Activated CD4-positive, alpha-beta T cell treated with anti-CD3 and anti-CD28 coated beads for 36 hours (primary cell): ENCODE measurements at places on chromosomes 2 and 18. TPM values are rescaled to one million over a fixed set of nuclear protein-coding genes. Genes with fewer than 3 reads are reported as not detected.

GRCh38 chr18:11760498-11761167, 71.6 kb downstream of the GNAL start:
- H3K36me3 ChIP-seq: no peaks in the 10 kb centered on the region
- peaks cover 8% of the 10 kb centered on the region for H3K27me3 ChIP-seq
- H3K27ac ChIP-seq: no peak overlapping the region
- no peak overlapping the region for H3K4me3 ChIP-seq
- no peak for DNase-seq

DNA sequence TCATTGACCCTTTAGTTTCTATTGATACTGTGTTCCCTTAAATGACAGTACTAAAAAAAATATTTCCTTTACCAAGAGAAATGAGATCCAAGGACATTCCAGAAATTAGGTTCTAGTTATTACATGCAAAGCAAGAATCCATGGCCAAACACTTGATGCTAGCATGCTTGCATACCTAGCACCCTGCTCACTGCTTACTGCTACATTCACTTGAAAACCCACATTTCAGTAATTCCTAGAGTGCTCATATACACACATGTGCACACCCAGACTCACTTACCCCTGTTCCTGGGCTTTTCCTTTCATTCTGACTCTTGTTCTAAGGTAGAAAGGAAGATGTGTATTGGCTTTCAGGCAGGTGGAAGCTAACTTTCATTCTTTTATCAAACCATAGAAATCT, 395.9 kb downstream of the THSD7B start:
- H3K36me3 ChIP-seq: no peaks in the 10 kb centered on the region
- no peak overlapping the region for H3K4me3 ChIP-seq
- no peak for DNase-seq
- no peak overlapping the region for H3K27ac ChIP-seq
- H3K27me3 ChIP-seq: no peaks in the 10 kb centered on the region

DNA sequence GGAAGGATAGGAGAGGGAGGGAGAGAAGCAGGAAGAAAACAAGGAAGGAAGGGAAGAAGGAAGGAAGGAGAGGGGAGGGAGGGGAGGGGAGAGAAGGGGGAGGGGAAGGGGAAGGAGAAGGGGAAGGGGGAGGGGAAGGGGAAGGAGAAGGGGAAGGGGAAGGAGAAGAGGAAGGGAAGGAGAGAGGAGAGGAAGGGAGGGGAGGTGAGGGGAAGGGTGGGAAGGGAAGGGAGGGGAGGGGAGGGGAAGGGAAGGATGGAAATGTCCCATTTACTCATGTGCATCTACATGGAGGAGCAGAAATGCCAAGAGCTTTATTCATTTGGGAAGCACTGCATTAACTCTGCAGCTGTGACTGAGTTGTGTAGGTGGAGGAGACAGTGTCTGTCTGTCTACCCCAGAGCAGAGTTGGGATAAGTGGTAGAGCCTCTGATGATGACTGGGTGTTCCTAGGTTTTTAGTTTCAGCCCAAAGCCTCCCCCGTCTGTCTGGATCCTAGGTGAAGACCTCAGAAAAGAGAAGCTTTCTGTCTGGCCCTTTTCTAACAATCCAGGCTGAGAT, 131.3 kb downstream of the COL6A3 start:
- H3K27ac ChIP-seq: no peak overlapping the region
- peaks cover 20% of the 10 kb centered on the region for H3K27me3 ChIP-seq
- no peaks in the 10 kb centered on the region for H3K36me3 ChIP-seq
- no peak for DNase-seq
- no peaks in the 10 kb centered on the region for H3K4me1 ChIP-seq

ADCYAP1 gene
- total RNA-seq: not detected

DNA sequence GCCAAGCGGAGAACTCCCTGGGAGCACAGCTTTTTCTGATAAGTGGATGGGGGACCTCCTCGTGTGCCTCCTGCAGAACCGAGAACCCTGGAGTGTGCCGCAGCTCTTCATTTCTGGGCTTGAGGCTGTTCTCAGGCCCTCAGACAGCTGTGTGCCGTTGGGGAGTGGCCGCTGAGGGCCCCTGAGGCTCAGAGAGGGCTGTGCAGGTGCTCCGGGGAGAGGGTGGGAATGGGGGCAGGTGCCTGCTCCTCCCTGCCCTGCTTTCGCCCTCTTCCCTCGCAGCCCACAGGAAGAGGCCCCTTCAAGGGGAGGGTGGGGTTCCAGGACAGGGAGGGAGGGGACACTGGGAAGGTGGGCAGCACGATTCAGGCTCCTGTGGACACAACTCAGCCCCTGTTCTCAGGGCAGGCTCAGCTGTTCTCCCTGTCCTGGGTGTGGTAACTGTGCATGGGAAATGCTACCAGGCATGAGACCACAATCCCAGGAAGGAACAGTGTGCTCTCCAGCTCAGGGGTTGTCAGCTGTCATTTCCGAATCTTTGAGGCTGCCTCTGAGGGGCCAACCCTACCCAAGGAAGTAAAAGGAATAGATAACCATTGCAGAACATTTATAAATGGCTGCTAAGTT, 11.3 kb downstream of the LCT start:
- H3K36me3 ChIP-seq: peaks cover 26% of the 10 kb centered on the region
- no peak for DNase-seq
- no peaks in the 10 kb centered on the region for H3K27me3 ChIP-seq
- H3K4me3 ChIP-seq: no peak overlapping the region

DNA sequence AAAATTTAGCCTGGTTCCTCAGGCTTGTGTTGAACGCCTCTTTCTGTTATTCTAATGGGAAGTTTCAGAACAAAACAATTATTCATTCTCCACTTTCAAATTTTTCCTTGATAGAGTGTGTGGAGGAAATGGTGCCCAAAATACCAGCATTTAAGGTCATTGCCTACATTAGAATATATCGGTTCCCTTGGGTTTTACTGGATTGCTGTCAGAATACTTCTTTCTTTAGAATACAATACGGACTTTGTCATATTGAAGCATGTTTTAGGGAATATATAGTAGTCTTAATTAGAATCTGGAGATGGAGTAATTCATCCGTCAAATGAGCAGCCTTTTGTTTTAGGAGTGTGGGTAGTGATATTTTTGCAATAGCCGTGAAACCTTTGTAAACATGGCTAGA, 13.3 kb downstream of the LIMS1 start:
- no peak overlapping the region for H3K27ac ChIP-seq
- H3K27me3 ChIP-seq: no peaks in the 10 kb centered on the region
- H3K4me1 ChIP-seq: peaks cover 6% of the 10 kb centered on the region
- no peak overlapping the region for H3K4me3 ChIP-seq

DNA sequence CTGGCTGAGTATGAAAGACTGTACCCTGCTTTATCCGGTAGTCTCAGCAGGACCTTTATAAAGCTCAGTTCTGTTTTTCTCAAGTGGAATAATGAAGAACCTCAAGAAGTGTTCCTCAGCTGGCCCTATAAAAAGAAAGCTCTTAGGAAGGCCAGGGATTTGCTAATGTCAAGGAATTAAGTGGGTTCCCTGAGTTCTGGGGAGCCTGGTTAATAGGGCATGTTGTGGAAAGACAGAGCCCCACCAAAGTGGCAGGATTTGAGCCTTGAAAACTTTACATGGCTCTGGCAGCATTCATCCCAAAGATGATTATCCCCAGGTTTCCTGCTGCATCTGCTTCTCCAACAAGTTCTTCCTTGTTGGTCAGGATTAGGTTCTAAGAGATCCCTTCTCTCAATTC, 6.9 kb upstream of the DYSF start:
- no peak overlapping the region for H3K4me3 ChIP-seq
- H3K36me3 ChIP-seq: peaks cover 2% of the 10 kb centered on the region
- H3K27ac ChIP-seq: no peak overlapping the region

GRCh38 chr18:70028084-70028483, 80.4 kb upstream of the CD226 start:
- H3K27me3 ChIP-seq: no peaks in the 10 kb centered on the region
- peaks cover 36% of the 10 kb centered on the region for H3K36me3 ChIP-seq
- DNase-seq: no peak
- H3K4me3 ChIP-seq: no peak overlapping the region

GRCh38 chr2:216644842-216645635, 11.8 kb downstream of the IGFBP2 start:
- peaks cover 5% of the 10 kb centered on the region for H3K4me1 ChIP-seq
- H3K27me3 ChIP-seq: peaks cover 3% of the 10 kb centered on the region
- H3K27ac ChIP-seq: no peak overlapping the region

DNA sequence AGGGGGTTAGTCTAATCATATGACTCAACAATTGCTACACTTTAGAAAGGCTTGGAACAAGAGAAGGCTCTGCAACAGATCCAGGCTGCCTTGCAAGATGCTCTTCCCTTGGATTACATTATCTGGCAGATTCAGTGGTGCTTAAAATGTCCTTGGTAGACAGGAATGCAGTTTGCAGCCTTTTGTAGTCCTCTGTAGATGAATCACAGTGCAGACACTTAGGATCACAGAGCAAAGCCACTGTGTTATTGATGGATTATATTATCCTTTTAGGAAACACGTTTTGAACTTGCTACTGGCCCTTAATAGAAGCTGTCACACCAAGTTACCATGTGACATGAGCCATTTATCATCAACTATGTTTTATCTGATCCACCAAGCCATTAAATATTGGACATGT, 152.2 kb downstream of the CBLN2 start:
- no peak overlapping the region for H3K4me3 ChIP-seq
- no peak for DNase-seq
- H3K27me3 ChIP-seq: no peaks in the 10 kb centered on the region
- no peaks in the 10 kb centered on the region for H3K4me1 ChIP-seq

DNA sequence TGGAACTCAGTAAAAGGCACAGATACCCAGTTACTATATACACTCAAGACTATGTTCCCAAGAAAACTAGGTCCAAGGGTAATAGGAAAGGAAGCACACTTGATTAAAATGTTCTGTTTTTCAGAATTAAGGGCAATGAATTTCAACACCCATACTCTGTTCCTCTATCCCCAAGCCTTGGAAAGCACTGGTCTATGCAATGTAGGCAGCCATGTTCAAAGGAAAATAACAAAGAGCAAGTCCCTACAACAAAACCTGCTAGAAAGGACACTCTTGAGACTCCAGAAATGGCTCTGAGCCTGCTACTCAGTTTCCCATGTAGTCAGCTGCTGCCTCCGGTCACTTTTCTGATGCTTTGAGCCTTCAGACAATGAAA, 6.8 kb downstream of the CYB5A start:
- no peak overlapping the region for H3K4me3 ChIP-seq
- H3K27ac ChIP-seq: no peak overlapping the region
- H3K36me3 ChIP-seq: peaks cover 2% of the 10 kb centered on the region
- peaks cover 18% of the 10 kb centered on the region for H3K4me1 ChIP-seq

DNA sequence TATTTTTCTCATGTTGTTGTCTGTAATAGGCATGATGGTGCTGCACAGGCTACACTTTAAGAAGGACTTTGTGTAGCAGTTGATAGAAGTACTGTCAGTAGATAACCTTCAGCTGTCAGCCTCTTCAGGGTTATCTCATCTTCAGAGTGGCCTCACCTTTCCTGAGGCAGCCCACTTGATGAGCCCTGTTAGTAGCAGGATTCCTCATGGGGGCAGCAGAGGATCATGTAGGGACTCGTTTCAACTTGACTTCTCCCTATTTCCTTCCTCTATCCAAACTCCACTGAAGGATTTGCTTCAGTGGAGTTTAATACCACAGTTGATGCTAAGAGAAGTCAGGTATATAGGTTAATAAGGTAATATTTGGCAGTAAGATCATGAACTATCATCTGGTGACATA, 530.3 kb upstream of the FSIP2 start:
- H3K27ac ChIP-seq: no peak overlapping the region
- peak; percentile 5 for DNase-seq
- H3K36me3 ChIP-seq: no peaks in the 10 kb centered on the region
- H3K4me3 ChIP-seq: no peak overlapping the region
- H3K27me3 ChIP-seq: no peaks in the 10 kb centered on the region
- H3K4me1 ChIP-seq: no peaks in the 10 kb centered on the region
